T-helper 17 cell (primary cell): ENCODE measurements at places on chromosomes 16 and 17. TPM values are rescaled to one million over a fixed set of nuclear protein-coding genes. Genes with fewer than 3 reads are reported as not detected.

DNA sequence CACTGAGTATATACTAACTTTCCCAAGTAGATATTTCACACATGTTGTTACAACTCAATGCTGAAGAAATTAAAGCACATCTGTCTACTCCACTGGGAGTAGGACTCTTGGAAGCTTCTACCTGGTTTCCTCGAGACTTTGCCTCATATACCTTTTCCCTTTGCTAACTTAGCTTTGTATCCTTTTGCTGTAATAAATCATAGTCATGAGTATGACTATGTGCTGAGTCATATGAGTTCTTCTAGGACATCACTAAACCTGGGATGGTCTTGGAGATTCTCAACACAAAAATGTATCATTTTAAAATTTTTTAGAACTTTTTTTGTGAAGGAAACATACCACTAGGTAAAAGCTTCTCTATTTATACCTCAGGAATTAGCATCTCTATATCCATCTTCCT is 39.8 kb downstream of the ABCA5 start:
- no peak overlapping the region for H3K4me3 ChIP-seq
- no peaks in the 10 kb centered on the region for H3K4me1 ChIP-seq
- no peak for DNase-seq
- no peaks in the 10 kb centered on the region for H3K27me3 ChIP-seq

GRCh38 chr16:78289844-78290277 is 190.4 kb downstream of the WWOX start:
- no peaks in the 10 kb centered on the region for H3K36me3 ChIP-seq
- H3K4me3 ChIP-seq = no peak overlapping the region

GRCh38 chr17:40445751-40446468 is 2.7 kb downstream of the IGFBP4 start:
- DNase-seq = no peak
- peak overlapping the region; percentile 87 for H3K4me3 ChIP-seq
- H3K27me3 ChIP-seq = no peaks in the 10 kb centered on the region
- peak overlapping the region; percentile 90 for H3K27ac ChIP-seq
- peaks cover 4% of the 10 kb centered on the region for H3K36me3 ChIP-seq
- H3K4me1 ChIP-seq = peaks cover 39% of the 10 kb centered on the region

DNA sequence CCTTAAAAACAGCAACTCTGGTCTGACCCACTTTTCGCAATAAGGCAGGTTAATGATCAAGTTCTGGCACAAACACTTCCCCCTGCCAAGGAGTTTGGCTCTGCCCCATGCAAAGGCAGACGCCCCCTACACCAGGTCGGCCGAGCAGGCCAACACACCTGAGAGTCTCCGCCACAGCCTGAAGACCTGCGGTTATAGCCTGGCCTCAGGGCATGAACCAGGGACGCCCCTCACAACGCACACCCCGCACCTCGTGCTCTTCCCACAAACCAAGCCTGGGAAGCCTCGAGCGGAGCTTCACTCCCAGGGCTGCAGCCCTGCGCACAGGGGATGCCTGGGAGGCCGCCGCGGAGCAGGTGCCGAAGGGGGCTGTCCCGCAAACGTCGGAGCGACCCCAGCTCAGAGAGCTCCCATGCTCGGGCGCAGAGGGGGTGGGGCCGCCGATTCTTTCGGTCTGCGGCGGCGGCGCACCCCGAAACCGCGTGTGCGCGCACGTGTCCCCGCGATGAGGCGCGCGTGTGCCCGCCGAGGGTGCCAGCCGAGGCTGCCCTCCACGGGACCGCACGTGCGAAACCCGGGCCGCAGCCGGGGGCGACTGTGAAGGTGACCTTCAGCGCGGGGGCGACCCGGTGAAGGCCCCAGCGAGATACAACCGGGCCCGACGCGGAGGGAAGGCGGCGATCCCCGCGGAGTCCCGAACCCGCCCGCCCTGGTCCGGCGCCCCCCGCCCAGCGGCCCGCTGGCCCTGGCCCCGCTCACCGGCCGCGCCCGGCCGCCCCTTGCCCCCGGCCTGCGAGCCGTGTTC is 559 bp downstream of the CLUH start:
- peaks cover 30% of the 10 kb centered on the region for H3K4me1 ChIP-seq
- H3K4me3 ChIP-seq = peak overlapping the region; percentile 90

- no peak overlapping the region for H3K27ac ChIP-seq
- no peak overlapping the region for H3K4me3 ChIP-seq
- peaks cover 26% of the 10 kb centered on the region for H3K27me3 ChIP-seq
- peaks cover 4% of the 10 kb centered on the region for H3K4me1 ChIP-seq
Observed at GRCh38 chr16:86609115-86609514, 30.8 kb downstream of the FOXL1 start.

The CLEC10A gene
- 7.1 TPM for total RNA-seq

The EFCAB5 gene
- total RNA-seq = 0.55 TPM

The BCO1 gene
- not detected for total RNA-seq

The ABCA8 gene
- not detected for total RNA-seq

The SDK2 gene
- total RNA-seq = 1.4 TPM
